ENCODE measurements at places on chromosomes 3 and 15.

GRCh38 chr3:179046497-179047353 lies 24.9 kb downstream of the ZMAT3 start:
- no peak for DNase-seq

- DNase-seq = no peak
These were observed 15.7 kb downstream of the BHLHE40 start for GRCh38 chr3:4994823-4995499.

- peak; percentile 64 for DNase-seq
These were observed 152.7 kb downstream of the IL20RB start for GRCh38 chr3:137110392-137110996.

- peak; percentile 73 for DNase-seq
These were observed 179.4 kb downstream of the CHST2 start for GRCh38 chr3:143298886-143299535.

DNA sequence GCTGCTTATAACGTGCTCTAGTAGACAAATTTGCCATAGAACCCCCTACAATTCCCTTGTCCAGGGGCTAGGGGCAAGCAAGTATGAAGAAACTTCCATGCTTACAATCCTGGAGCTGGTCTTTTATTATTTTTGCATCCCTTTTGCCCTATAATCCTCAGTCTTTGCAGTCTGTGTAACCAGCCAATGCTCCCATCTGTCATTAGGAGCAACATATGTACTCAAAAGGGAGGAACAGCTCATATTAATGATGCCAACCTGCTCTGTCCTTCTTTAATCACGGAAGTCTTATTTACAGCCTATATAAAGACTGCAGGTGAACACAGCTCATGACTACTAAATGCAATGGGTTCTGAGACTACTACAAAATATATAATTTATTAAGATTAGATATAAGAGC lies 263.3 kb downstream of the ZIC1 start:
- no peak for DNase-seq
